ENCODE measurements at places on chromosomes 13 and 19.

DNA sequence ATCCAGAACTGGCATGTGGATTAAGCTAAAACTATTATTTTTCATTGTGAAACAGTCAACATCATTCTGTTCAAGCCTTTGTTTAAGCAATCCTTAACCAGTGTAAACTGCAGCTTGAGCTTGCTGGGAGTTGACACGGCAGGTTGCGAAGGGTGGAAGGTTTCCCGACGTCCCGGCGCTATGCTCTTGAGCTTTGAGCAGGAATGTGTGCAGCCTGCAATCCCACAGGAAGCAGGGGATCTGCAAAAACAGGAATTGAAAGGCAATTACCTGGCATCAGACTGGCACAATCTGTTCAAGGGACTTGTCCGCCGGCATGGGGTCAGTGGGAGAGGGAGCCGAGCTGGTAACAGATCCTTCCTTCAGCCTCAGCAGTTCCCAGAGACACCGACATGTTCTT is 586.7 kb upstream of the SGCG start:
- DNase-seq, result no peak

DNA sequence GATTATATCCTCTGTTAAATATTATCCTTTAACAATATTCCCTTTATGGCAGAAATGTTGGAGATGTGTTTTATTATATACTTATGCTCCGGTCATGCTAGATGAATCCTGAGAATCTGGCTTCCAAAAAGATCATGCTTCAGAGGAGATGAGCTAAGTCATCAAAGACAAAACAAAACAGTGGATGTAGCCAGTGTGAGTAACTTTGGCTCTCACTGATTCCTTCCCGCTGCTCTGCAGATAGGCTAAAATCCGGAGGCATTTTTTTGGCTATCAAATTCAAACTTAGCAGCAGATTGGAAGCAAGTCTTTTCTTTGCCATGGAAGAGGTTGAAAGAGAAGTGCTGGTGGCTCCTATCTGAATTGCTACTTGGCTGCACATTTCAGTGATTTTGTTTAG is 295.9 kb downstream of the GPC6 start:
- DNase-seq, result no peak

GRCh38 chr13:37869756-37870488 is at the start of gene TRPC4:
Gene TRPC4 (minus strand): TSS chr13:37869772. CDS start chr13:37783333, 86,439 bp downstream.
- DNase-seq, result no peak

GRCh38 chr13:52925251-52925650 is 76.8 kb upstream of the PCDH8 start:
- DNase-seq, result no peak
